ENCODE measurements at places on chromosomes 16 and 17.
A peak's percentile ranks its signal among the peaks of the same experiment; 100 is the strongest.

GRCh38 chr17:70208080-70208794, 38.9 kb downstream of the KCNJ2 start:
- no peak for DNase-seq

GRCh38 chr17:41943492-41943891, 13.1 kb downstream of the ODAD4 start:
- DNase-seq, result no peak

DNA sequence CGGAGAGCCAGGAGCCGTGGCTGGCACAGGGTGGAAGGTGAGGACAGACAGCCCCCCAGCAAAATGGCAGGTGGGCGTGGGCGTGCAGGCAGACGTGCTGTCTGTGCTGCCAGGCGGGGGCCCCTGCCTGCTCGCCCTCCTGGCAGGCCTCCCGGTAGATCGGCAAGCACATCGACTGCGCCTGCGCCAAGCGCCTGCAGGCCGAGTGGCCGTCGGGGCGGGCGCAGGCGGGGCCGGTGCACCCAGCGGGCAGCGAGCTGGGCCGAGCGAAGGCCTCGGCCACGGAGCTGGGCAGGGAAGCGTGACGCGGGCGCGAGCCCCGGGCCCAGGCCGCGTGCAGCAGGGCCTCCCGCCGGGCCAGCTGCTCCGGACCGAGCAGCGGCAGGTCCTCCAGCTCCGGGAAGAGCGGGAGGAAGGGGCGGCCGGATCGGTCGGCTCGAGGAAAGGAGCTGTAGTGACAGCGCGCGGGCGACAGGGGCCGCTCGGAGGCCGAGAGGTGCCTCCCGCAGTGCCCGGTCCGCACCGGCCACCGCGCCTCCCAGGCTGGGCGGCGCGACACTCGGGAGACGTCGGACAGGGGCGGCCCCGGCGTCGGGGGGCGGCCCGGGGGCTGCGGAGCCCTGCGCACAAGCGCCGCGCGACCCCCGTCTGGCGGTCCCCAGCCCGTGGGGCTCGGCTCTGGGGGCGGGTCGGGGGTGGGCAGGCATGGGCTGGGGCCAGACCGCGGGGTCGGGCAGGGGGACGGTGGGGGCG, 16.9 kb downstream of the GRIN2C start:
- DNase-seq, result peak; percentile 54

DNA sequence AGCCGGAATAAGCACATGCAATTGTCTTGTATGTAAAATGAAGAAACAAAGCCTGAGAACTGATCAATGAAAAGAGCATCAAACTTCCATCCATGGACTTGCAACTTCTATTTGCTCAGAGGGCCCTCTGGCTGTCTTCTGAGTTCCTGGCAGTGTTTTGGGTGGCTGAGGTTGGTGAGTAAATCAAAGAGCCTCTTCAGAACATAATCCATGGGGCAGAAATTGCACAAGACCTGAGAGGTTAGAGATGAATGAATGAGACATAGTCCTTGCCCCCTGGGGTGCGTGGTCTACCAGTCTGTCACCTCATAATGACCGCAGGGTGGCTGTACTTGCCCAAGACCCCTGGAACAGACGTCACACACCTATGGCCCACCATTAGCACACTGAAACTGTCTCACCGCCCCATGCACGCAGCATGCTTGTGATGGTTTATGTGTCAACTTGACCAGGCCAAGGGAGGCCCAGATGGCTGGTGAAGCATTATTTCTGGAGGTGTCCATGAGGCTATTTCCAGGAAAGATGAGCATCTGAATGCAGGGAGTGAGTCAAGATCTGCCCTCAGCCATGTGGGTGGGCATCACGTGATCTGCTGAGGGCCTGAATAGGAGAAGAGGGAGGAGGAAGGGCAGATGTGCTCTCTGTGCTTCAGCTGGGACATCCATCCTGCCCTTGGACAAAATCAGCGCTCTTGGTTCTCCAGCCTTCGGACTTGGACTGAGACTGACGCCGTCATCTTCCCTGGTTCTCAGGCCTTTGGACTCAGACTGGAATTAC, 8.3 kb downstream of the PIK3R6 start:
- no peak for DNase-seq

- no peak for DNase-seq
Measured at GRCh38 chr16:720447-720989, 428 bp upstream of the ANTKMT start.

- DNase-seq, result no peak
Measured at GRCh38 chr17:40061609-40062038, 1.1 kb upstream of the THRA start.

- DNase-seq, result no peak
Measured at GRCh38 chr16:85173981-85174751, 61.9 kb upstream of the CIBAR2 start.

- DNase-seq, result no peak
Measured at GRCh38 chr16:67801241-67801640, 5.1 kb downstream of the RANBP10 start.

- no peak for DNase-seq
Measured at GRCh38 chr17:66126231-66126630, 65.7 kb downstream of the CEP112 start.

DNA sequence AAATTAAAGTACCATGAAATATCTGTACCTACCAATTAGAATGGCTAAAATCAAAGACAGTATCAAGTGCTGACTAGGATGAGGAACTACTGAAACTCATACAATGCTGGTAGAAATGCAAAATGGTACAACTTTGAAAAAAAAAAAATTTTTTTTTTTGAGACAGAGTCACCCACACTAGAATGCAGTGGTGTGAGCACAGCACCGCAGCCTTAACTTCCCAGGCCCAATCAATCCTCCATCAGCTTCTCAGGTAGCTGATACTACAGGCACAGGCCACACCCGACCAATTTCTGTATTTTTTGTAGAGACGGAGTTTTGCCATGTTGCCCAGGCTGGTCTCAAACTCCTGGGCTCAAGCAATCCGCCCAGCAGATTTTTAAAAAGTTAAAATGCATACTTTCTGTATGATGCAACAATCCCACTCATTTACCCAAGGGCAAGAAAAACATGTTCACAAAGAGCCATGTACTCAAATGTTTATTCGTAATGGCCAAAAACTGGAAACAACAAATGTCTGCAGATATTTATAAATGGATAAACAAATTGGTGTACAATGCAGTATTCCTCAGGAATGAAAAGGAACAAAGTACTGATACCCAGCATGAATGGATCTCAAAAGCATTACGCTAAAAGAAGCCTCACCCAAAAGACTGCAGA, 8.7 kb downstream of the SMURF2 start:
- DNase-seq, result no peak

GRCh38 chr16:16871196-16871595, 492.3 kb downstream of the NPIPA7 start:
- no peak for DNase-seq

- DNase-seq, result no peak
Measured at GRCh38 chr17:56880571-56880970, 33.3 kb downstream of the TRIM25 start.

DNA sequence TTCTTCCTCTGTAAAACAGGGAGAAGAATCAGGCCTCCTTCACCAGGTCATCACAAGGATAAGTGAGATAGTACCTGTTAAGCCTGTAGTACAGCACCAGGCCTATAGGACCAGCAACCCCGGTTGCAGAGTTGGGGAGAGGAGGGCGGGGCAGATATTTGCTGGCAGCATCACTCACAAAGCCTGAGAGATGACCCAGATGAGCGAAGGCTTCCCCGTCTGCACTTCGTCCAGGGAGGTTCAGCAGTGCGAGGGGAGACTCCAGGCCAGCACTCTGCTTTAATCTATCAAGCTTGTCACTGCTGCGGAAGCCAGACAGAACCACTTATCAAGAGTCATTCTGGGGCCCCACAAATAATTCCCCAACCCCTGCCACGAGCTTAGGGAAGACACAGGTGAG, 15.8 kb upstream of the RBBP6 start:
- DNase-seq, result no peak

DNA sequence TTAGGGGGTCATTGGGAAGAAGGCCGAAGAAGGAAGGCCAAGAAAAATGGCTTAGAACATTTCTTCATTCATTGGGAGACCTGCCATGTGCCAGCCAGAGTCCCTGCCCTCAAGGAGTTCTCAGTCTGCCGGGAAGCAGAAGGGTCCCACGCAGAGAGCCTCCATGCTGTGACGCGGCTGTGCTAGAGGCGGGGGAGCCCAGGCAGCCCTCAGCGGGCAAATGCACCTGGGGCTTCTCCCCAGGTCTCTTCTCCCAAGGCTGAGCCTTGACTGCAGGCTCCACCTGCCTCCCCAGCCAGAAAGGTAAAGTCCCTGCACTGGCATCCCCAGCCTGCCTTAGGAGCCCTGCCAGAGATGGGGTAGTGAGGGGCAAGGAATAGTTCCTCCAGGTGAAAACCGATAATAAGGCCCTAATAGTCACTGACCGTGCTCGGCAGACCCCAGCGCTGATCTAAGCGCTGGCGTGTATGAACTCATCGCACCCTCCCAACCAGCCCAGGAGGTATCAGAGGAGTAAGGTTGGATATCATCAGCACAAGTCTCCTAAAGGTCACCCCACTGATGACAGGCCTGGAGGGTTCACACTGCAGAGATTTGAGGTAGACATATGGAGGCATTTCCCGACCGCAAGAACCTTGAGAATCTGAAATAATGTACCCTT, 6.0 kb upstream of the CDR2L start:
- DNase-seq, result no peak

- DNase-seq, result no peak
Measured at GRCh38 chr17:3004925-3005324, 58.5 kb downstream of the OR1D5 start.

DNA sequence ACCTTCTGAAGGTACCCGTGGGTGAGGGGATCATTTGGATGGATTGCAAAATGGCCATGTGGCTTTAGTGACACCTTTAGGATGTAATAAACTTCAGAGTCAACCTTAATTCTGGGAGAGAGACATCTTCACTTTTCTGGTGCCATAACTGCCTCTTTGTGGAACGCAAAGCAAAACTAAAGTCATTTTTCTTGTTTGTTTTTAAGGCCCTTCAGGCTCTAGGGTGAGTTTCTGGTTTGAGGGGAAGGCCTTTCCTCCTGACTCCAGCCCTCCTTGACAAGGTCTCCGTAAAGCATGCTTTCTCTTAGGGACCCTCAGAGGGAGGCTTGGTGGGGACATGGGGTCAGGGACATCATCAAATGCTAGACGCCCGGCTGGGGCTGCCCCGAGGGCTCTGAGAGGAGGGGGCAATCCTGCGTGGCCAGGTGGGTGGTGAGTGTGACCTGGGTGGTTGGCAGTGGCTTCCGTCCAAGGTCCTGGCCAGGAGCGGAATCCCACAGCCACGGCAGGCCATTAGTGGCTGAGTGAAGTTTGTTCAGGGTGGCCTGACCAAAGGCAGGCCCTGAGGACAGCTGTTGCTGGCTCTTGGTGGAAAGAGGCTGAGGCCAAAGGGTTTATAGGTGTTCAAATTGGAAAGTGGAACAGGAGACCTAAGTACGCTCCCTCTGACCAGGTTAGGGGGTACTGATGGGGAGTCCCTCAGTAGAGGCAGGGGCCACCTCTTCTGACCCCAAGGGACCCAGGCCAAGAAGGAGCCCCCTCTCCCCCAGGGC, 112.2 kb downstream of the METRNL start:
- DNase-seq, result no peak

- no peak for DNase-seq
Measured at GRCh38 chr16:17131351-17131750, 339.4 kb downstream of the XYLT1 start.

DNA sequence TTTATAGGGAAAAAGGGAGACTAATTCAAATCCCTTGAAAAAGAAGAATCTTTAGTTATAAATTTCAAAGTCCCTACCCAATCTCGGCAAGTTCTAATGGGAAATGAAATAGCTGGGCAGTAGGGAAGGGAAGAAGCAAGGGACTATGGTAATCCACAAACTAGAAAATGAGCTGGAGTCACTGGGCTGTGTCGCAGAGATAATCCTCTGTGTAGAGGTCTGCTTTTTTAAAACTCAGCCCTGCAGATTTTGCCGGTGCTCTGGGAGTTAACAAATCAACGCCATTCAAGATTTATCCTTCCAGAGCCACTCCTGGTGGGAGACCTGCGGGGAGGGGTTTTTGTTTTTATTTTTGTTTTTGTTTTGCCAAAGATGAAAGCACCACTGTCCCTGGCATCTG, 20.8 kb downstream of the SNX11 start:
- DNase-seq, result no peak

DNA sequence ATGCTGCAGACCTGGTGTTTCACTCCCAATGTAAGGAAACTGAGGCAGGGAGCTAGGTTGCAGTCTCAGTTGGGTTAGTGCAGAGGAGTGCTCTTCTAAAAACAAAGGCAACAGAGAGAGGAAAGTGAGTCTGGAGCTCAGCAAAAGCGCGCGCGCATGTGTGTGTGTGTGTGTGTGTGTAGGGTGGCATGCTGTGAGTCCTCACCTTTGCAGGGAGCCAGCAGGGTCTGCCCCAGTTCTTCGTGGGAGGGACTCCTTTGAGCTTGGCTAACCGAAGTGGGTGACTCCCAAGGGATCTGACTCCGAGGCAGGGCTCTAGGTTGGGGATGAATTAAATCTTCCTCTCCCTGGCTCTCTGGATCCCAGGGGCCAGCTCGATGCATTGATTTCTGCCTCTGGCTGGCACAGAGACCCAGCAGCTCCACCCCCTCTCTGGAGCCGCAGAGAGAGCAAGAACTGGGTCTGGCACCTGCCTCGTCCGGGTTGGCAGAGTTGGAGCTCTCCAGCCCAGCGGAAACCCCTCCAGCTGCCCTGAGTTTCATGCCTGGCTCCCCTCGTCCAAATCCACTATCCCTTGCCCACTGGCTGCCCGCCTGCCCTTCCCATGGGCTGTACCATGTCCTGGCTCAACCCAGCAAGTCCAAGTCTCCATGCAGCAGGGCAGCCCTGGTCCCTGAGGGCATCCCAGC, 1.3 kb upstream of the BTBD17 start:
- peak; percentile 55 for DNase-seq

DNA sequence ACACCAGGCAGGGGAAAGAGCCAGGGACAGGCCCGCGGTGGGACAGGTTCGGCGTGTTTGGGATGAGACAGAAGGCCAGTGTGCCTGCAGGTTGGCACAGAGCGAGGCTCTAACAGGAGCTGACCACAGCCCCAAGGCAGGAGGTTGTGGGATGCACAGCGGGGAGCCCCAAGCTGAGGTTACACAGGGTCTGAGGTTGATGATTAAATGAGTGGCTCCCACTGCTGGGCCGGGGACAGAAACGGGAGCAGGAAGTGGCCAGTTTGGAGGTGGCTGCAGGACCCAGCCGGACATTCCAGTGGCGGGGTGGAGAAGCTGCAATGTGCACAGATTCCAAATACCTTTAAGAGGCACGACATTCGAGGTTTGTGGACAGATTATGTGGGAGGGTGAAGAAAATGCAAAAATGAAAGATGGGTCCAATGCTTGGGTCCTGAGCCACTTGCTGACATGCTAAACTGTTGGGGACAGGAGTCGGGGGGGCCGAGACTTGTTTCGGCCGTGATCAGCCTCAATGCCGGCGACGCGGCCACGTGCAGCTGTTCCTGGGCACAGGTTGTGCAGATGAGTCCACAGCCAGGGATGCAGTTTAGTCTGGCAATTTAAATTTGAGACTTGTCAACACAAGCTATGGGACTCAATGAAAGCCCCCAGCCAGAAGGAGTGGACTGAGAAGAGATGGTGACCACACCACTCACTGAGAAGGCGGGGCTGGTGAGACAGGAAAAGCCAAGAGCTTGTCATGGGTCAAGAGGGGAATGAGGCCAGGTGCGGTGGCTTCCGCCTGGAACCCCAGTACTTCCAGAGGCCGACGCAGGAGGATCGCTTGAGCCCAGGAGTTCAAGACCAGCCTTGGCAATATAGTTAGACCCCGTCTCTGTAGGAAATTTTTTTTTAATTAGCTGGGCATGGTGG, 8.7 kb downstream of the ENPP7 start:
- no peak for DNase-seq
